ENCODE measurements at places on chromosomes 12 and 14.
A peak's percentile ranks its signal among the peaks of the same experiment; 100 is the strongest.

DNA sequence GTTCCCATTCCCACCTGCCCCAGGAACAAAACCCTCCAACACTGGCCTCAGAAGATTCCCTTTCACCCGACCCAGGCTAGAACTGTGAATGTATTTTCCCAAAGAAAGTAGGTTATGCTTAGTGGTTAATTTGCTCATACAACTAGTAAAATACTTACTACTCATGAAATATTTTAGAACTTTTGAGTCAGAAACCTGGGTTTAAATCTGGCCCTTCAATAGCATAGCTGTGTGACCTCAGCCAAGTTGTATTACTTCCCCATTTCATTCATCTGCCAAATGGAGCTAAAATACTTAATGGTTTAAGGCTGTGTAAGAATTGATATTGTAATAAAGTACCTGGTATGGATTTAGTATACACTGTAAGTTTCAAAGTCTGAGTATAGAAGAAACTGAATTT, 69.1 kb upstream of the DNM1L start:
- DNase-seq: no peak

DNA sequence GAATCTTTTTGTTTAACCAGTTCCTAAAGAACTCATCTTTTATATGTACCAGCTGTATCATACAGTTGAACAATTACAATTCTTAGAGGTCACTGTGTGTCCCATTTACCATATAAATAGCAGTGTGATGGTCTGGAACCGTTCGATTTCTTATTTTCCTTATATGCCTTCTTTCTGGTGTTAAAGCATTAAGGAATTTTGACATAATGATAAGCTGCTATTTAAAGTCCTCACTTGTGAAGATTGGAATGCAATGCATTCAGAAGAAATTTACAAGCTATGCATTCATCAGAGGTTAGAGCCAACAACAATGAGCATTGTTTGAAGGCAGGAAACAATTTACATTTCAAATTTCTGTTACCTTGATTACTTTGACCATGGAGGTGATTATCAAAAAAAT, 80.0 kb upstream of the PRICKLE1 start:
- no peak for DNase-seq

DNA sequence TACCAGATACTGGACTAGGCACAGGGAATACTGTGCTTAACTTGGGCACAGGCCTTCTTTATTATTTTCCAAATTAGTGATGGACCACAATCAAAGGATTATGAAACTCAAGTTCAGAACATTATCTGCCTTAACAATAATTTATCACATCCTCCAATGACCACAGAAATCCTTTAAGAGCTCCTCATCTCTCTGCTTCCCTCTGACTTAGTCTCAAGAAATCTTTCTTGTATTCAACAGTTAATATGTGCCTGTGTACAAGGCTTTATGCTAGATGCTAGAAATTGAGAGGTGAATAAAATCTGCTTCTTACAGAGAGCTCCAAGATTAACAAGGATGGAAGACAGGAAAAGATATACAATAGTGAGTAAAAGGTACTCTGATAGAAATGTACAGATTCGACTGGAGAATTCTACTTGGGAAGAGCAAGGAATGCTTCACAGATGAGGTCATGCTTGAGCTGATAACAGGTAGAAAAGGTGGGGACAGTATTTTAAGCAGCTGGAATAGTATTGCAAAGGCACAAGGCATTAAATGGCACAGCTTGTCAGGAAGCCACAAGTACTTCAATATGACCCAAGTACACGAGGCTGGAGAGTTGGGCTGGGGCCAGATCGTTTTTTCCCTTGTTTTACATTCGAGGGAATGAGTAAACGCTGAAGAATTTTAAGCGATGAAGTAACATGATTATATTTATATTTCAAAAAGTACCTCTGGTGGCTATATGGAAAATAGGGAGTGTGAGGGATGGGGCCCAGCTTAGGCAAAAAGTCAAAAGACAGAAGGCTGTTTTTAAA, 55.1 kb upstream of the ARID2 start:
- no peak for DNase-seq

DNA sequence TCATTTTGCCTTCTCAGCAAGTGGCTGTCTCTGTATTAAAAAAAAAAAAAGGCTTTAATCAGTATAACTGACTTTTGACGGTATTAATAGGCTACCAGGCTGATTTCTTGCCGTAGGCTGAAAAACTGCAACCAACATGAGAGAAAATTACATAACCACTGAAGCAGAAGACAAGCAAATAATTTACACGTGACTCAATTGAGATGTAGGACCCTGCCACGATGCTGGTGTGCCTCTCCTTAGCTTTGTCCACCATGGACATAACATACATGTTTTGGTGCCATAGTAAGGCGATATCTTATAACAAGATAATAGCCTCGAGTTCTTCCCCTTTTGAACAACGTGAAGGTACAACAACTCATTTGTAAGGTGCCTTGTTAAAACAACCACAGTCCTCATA, 88.7 kb upstream of the GRIP1 start:
- DNase-seq: no peak

- DNase-seq: no peak
Observed at GRCh38 chr12:88802096-88802706, 221.9 kb upstream of the KITLG start.

DNA sequence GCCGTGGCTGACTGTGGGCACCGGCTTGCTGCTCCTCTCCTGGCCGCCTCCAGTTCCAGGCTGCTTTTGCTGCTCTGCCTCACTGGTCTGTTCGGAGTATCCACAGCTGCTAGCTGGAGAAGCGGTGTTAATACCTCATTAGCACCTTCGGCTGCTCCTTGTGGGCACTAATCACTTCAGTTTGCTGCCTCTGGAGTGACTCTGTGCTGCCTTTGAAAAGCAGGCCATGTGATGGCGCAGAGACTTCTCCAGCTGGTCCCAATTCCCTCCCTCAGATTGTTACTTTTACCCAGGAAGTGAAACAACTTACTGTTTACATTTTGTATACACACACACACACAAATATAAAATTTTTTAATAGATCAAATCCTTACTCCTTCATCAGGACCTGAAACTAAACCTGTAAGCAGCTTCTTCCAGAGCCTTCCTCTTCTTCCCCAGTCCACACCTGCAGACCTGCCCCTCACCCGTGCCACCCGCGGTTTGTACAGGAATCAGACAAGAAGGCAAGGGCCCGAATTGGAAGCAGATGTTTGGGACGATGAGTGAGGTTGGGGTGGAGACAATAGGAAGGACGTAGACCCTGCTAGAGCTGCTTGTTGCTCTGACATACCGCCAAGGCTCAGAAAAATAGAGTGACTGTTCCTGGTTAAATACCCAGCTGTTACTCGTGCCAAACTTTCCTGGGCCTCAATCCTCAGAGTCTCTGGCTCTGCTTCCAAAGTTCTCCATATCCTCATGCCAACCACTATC, 41.5 kb upstream of the LTBP2 start:
- DNase-seq: no peak

GRCh38 chr14:92039063-92039718, 668 bp downstream of the TRIP11 start:
- peak; percentile 26 for DNase-seq

- no peak for DNase-seq
Observed at GRCh38 chr14:39180553-39180952, 5.5 kb downstream of the PNN start.

- no peak for DNase-seq
Observed at GRCh38 chr12:92989715-92990484, 60.8 kb upstream of the EEA1 start.

DNA sequence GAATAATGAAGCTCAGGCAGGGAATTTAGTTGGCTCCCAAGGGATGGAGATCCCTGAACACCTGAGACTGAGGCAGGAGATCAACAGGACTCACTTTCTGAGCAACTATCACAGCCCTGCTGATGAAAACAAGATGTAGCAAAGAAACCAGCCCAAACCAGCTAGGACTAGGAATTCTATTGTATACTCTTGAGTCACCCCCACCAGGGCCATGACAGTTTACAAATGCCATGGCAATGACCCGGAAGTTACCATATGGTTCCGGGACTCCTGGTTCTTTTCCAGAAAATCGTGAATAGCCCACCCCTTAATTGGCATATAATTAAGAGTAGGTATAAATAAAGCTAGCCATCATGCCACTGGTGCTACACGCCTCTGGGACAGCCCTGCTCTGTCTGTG, 46.0 kb upstream of the OASL start:
- DNase-seq: no peak

DNA sequence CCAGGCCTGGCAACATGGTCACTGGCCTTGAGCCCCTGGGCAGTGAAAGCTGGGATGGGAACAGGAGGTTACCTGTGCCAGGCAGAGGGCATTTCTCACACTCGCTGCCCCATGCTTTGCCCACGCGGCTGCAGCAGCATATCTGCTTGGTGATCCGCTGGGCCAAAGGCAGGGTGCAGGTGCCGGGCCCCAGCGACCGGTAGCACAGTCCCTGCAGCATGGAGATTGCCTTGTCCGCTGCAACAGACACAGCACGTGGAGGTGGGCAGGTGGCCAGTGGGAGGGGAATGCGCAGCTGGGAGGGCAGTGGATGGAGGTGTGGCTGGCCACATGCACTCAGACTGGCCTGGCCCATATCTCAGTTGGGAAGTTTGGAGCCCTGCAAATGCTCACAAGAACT, 35.3 kb downstream of the ISCA2 start:
- DNase-seq: no peak

GRCh38 chr14:92462568-92462967, 51.0 kb upstream of the RIN3 start:
- no peak for DNase-seq

DNA sequence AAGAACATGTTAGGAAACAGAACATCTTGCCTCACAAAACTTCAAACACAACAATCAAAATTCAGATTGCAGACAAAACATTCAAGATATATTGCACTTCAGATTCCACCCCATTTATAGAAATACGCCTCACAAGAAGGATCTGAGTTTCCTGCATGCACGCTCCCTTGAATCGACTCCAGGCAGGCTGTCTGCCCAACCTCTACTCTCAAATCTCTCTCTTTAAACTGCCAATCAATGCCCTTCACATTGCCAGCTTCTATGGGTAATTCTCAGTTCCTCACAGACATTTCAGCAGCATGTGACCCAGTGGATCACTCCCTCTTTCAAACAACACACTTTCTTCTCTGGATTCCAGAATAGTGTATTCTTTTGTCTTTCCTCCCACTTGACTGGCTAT, 184.1 kb downstream of the PRKD1 start:
- DNase-seq: no peak

DNA sequence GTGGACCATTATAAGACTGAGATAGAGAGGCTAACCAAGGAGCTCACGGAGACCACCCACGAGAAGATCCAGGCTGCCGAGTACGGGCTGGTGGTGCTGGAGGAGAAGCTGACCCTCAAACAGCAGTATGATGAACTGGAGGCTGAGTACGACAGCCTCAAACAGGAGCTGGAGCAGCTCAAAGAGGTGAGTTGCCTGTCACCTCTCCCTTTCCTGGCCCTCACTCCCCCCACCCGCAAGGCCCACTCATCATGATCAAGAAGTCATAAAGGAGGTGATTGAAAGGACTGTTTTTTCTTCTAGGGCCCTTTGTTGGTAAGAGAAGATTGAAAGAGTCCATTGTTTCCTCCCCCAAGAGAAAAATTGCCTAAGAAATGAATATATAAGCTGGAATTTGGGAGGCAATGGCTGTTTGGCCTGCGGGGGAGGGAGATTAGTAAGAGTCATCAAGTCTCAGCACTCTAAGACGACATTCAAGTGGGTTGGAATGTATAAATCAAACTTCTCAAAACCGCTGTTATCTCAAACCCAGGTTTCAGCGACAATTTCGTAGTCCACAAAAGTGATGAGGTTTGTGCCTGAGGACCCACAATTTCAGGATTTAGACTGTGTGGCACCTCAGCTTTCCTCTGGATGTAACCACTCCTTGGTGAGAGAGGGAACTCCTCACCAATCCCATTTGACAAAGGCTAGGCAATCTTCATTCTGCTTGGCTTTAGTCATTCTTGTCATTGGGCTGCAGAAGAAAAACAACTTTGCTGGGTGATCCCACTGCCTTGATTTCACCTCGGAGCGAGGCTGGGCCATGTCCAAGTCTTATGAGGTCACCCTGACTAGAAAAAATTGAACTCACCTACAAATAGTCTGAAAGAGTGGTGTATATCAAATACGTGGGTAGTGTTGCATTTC, 966 bp downstream of the BICD1 start:
- DNase-seq: peak; percentile 59

- no peak for DNase-seq
Observed at GRCh38 chr14:33674927-33675326, 275.9 kb downstream of the EGLN3 start.

DNA sequence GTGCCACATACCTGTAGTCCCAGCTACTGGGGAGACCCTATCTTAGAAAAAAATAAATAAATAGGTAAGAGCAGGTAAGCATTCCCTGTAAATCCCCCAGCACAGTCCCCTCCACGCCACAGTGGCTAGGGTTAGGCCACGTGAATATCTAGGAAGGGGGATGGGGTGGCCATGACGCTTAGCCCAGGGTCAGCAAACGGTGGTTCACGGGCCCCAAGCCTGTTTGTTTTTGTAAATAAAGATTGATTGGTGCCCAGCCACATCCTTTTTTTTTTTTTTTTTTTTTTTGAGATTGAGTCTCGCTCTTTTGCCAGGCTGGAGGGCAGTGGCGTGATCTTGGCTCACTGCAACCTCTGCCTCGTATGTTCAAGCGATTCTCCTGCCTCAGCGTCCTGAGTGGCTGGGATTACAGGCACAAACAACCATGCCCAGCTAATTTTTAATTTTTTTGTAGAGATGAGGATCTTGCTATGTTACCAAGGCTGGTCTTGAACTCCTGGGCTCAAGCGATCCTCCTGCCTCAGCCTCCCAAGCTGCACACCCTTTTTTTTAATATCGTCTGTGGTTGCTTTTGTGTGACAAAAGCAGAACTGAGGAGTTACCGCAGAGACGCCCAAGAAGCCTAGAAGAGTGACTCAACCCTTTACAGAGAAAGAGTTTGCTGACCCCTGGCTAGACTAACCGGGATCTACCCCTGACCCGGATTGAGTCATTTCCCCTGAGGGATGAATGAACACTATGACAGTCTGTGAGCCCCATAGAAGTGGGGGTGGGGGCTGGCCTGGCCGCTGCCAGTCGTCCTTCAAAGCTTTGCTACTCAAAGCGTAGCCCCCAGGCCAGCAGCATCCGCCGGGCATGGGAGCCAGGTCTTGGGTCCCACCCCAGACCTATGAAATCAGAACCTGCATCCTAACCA, 113.7 kb upstream of the NCOR2 start:
- DNase-seq: no peak

GRCh38 chr12:15677228-15677627, 112.0 kb downstream of the EPS8 start:
- no peak for DNase-seq

DNA sequence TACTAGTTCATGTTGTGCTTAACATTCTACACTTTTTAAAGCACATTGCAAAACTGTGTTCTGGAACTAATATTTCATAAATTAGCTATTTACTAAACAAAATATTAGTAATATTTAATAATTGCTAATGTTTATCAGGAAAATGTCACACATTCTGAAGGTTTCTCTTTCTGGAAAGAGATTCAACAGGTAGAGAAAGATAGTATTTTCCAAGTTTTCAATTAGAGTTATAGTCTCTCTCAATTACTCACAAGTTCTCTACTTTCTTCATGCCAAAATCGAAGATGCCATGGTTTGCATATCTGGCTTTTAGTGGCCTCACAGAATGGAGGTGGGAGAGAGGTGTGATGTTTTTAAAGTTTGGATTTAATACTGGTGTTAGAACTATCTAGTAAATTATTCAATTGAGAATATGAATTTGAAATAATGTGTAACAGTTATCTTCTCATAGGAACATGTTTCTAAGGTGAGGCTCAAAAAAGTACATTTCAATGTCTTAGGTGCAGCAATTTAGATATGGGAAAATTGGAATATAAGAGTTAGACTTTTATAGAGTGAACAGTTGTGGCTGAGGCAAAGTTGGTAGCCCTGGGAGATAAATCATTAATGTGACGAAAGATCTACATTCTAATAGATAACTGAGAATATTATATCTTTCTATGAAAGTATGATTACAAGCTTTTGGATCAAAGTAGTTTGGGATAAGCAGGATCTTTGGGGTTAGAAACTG, 1.5 kb downstream of the LUM start:
- no peak for DNase-seq
